Bone marrow (tissue), 2 donors: ENCODE measurements at places on chromosomes 1 and 21.
A peak's percentile ranks its signal among the peaks of the same experiment; 100 is the strongest.

- DNase-seq = no peak
Observed at GRCh38 chr1:3471356-3472087, 17.1 kb downstream of the ARHGEF16 start.

DNA sequence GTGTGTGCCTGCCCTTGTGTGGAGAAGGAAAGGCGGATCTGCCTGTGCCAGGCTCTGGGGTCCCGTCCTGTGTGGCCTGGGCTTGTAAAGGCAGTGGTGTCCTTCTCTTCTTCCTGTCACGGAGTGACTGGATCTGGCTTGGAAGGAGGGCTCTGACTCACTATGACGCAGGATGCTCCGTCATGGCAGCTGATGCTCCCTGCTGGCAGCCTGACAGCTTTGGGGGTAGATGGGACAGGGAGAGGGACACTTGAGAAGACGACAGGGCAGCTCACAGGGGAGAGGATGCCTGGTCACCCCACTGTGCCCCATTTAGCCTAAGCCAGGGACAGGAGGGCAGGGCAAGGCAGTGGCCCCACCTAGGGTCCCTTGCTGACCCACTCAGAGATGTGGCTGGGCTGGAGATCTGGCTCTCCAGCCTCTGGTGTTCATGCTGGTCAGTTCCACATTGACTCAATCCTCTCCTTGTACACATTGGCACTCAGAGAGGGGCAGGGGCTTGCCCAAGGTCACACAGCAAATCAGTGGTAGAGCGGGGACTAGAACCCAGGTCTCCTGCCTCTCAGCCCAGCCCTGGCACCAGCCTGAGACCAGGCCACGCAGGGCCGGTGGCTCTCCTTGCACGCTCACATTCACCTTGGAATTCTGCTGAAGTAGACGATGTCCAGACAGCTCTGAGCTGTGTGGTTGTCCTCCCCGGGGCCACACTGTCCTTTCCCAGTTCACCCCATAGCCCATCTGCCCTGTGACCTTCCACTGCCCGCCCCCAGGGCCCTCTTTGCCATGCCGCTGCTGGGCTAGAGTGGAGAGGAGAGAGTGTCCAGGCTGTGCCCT, 2.8 kb upstream of the FAM131C start:
- no peak for DNase-seq

GRCh38 chr1:117719004-117719403, 113.2 kb downstream of the TENT5C start:
- no peak for DNase-seq

DNA sequence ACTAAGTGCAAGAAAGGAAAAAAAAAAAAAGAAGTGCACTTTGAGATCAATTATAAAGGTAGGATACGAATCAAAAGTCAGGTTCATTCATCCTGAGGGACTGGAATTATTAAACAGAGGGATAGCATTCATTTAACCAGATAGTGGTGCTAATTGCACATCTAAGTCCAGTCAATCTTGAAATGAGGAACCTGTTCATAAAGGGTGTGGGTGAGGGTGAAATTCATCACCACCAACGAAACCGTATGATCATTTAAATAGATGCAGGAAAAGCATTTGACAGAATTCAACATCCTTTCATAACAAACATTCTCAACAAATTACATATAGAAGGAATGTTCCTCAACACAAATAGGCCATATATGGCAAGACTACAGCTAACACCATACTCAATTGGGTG, 5.6 kb downstream of the CTSS start:
- DNase-seq = peak; percentile 29

DNA sequence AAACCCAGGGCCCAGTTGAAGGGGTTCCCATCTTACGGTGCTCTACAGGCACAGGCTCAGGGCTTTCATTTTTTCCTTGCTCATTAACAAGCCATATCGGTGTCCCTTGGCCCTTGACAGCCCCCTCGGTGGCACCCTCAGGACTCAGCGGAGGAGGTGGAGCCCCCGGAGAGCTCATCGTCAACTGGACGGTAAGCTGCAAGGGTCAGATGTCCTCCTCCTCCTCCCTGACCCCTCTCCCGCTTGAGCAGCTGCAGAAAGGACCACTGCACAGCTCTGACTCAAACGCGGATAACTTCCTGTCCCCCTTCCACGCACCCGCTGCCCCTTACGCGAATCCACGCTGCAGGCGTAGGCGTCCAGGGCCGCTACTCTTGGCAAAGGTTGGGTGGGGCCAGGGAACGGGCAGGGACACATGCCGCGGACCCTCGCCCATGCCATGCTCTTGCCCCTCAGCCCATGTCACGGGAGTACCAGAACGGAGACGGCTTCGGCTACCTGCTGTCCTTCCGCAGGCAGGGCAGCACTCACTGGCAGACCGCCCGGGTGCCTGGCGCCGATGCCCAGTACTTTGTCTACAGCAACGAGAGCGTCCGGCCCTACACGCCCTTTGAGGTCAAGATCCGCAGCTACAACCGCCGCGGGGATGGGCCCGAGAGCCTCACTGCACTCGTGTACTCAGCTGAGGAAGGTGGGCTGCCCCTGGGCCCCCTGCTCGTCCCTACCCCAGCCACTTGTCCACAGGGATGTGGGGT, 14.7 kb downstream of the TMEM81 start:
- DNase-seq = no peak

GRCh38 chr1:108120163-108120562, 80.0 kb downstream of the SLC25A24 start:
- no peak for DNase-seq

- no peak for DNase-seq
Observed at GRCh38 chr1:38662126-38662525, 197.4 kb downstream of the RRAGC start.

DNA sequence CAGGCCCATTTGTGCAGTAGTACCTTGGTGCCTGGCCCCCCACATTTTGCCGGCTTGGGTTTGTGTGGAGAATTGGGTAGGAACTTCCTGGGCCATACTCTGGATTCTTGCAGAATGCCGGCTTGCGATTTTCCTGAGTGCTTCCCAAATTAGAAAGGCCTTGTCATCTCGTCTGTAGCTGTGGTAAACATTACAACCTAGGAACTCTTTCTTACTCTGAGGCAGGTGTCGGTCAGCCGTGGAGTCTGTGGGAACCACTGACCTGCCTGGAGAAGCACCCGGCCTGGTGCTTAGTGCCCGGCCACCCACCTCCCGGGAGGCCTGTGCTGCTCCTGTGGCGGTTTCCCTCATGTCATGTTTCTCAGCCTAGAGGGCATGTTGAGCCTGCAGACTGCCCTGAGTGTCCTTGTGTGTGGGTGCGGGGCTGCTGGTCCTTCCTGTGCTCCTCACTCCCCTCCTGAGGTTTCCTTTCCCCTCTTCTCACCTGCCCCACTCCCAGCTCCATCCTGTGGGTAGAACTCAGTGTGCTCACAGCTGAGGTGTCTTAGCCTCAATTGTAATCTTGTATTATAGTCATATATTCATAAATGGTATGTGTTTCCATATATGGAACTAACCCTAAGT, 64.7 kb downstream of the S100B start:
- no peak for DNase-seq
